NCI-H526 (cell line): ENCODE measurements at places on chromosomes 2 and 18.
A peak's percentile ranks its signal among the peaks of the same experiment; 100 is the strongest.

DNA sequence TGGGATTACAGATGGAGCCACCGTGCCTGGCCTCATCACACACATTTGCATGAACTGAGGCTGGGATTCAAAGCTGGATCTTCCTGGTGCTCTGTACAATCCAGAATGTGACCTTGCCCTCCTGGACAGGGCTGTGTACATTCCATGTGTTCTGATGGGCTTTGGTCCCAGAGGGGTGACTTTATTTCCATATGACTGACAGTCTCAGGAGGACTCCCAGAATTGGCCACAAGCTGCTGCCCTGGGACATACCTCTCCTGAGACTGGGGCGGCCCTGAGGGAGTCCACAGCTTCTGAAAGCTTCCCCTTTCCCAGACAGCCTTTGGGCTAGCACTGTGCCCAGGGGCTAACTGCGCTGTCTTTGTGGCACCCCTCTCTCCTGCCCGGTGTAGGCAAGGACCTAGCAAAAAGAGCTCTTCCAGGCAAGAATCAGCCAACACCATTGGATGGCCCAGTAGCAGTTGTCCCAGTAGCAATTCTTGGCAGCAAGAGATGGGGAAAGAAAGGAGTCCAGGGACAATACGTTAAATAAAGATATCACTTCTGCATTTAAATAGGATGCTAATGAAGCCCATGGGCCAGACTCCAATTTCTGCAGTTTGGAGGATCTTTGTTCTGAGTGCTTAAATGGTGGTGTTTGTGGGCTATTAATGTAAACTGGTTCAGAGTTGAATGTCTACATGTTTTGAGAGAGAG lies 26.4 kb upstream of the ZNF532 start:
- peak; percentile 38 for DNase-seq

DNA sequence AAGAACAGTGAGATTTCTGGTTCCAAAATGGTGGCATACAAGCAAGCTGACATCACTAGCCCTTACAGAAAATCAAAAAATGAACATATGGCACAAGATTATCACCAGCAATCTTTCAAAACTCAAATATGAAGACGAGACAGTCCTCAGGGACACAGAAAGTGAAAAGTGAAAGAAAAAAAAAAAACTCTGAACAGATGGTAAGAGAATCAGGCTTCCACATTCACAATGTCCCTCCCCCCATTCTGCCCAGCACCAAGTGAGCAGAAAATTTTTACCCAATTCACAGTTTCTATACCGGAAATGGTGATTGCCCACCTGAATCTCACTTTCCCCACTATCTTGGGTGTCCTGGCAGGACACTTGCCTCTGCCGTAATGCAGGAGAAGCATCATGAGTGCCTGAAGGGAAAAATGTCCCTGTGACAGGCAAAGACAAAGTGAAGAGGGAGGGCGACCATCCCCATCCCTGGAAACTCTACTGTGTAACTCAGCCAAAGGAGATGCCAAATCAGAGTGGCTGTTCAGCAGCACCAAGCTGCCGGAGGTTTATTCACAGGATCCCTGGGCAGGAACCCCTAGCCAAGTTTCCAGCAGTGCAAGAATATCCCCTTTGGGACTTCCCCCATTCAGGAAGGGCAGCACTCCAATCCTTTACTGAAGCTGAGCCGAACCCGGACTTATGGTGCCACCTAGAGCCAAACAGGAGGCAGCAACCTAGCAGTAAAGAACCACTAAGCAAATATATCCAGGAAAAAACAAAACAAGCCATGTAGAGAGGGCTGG lies 312.2 kb downstream of the LRATD1 start:
- no peak for DNase-seq

- DNase-seq: no peak
Measured at GRCh38 chr2:241734208-241734466, 293 bp upstream of the D2HGDH start.

DNA sequence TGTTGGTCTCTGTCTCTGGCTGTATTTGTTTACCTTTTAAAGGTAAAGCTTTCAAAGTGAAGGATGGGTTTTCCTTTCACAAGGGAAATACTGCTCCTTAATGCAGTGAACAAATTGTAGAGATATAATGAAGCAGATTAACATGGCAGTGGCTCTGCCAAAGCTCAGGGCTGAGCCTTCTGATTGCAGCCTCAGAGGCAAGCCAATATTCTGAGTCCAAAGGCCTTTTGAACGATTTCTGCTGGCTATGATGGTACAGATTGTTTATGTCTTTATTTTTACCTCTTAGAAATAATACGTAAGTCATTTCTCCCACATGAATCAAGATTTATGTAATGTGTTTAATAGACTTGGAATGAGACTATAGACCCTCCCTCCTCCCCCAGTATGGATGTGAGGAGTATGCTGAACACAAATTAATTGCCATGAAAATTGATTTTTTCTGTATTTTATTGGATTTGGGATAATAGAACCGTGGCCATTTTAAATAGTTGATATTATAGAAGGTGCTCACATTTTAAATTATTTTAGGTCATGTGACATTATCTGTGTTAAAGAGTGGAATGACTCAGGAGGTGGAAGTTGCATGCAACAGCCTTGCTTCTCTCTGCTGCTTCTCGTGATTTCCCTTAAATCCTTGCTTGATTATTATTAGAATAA lies 772 bp downstream of the SCN2A start:
- DNase-seq: no peak

- DNase-seq: no peak
Measured at GRCh38 chr2:78407960-78408794, 617.3 kb upstream of the REG3G start.

- DNase-seq: no peak
Measured at GRCh38 chr2:96594691-96595152, 43.4 kb downstream of the KANSL3 start.
